ENCODE measurements at places on chromosomes 5 and 9.

- DNase-seq, result no peak
Measured at GRCh38 chr9:92520837-92521236, 15.0 kb downstream of the ECM2 start.

DNA sequence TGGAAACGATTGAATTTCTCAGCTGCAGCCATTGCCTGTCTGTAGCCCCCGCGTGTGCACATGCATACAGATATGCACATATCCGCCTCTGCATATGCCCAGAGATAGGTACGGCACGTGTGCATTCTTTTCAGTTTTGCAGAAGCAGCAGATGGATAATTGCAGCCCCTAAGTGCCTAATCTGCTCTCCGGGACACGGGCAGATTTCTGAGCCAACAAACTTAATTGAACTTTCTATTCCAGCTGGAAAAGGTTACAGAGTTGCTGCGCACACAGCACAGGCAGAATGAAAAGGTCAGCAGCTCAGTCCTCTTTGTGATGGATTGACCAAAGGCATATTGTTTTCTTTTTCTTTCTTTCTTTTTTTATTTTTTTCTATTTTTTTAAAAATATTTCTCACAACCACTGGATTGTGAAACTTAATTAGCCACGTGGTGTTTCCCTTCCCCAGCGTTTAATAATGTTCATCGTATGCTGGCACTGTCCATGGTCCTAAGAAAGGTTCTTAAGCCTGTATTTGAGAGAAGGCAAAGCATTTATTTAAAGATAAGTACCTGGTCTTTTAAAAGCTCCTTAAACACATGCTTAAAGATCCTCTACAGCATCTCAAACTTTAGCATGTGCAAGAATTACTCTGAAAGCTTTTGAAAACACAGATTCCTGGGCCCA is 270.2 kb upstream of the BRINP1 start:
- no peak for DNase-seq

- DNase-seq, result no peak
Measured at GRCh38 chr5:72394688-72395087, 74.5 kb downstream of the PTCD2 start.

DNA sequence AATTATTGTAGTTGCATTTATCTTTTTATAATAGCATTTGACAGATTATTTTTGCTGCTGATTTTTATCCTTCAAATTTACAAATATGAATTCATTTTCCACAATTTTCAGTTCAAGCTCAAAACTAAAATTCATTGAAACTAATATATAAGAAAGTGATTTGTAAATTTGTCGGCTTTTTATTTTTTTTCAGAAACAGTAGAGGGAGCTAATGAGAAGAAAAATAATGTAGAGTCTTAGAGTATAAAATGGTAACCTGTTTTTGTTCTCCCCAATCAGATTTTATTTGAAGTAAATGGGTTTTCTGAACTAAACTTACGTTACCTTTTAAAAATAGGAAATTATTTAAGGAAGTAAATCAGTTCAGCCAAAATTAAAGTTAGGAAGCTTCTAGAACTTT is 19.2 kb downstream of the PRRC1 start:
- DNase-seq, result no peak

GRCh38 chr5:139445325-139446170 is 6.2 kb upstream of the DNAJC18 start:
- no peak for DNase-seq

DNA sequence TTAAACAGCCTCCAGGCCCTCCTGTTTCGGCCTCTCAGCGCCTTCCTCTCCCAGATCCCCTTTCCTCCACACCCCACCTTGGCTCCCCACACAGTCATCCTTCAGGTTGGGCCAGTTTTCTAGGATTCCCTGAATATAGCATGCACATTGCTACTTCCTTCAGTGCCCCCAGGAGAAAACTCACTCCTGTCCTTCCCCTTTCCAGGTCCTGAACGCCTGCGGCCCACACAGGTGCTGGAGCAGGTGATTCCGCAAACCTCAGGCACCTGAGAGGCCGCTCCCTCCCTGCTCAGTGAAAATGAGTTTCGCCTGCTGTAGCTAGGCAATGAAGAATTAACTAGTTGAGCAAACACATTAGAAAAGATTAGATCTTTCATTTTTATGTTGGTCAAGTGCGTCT is 185.0 kb downstream of the MED10 start:
- DNase-seq, result no peak

DNA sequence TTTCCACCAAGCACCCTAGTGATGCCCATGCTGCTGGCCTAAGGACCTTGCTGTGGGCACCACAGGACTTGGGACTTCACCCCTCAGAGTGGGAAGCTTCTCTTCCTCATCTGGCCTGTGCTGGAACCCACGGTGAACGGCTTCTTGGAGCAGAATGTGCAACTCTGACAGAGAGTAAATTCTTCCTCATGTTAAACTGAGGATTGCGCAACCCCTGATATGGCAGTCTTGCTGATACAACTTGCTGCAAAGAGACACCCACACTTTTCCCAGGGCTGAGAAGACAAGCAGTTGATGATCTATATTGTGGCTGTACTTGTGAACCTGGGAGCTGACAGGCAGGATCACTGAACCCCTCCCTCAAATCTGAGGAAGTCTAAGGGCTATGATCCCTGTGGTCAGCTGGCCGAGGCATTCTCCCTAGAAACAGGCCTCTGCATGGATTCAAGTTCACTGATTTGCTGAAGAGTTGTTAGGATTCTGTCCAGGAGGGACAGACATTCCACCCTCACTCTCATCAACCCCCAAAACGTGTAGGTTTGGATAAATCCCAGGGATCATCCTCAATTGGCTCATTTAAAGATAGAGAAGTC is 307.2 kb downstream of the MTRR start:
- no peak for DNase-seq

- no peak for DNase-seq
Measured at GRCh38 chr9:127091526-127091925, 30.9 kb downstream of the ANGPTL2 start.

DNA sequence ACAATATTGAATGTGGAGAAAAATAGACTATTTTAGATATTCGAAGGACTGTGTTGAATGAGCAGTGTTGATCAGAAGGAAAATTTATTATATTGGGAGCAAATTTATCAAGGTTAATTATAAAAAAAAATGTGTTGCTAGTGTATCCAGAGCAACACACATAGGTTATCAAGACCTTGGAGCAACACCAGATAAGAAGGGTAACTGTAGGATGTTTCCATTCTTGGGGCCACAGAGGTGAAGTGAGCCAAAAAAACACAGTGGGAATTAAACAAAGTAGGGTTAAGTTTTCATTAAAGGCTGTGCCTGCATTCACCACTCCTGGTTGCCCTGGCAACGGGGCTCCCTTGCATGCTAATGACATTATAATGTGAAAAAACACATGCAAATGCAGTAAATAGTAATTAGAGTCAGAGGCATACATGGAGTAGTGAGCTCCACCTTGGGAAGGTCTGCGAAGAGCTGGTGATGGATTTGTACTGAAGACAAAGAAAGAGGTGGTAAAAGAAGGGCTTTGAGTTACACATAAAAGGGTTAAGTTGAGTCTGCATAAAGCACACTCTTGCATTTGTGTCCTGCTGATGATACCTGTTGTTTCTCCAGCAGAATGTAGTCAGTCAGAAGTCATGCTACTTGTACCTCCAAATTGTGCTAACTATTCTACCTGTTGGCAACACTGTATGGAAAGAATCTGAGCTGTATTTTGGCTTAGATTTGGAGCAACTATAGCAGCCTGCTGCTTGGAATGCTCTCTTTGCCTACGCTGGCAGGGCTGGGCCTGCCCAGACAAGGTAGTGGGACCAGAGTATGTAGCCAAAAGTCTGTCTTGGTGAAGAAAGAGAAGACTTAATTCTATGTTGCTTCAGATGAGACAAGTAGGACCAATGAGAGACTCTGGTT is 59.6 kb downstream of the ATG10 start:
- no peak for DNase-seq

GRCh38 chr5:30752015-30752414 is 441.5 kb upstream of the CDH6 start:
- no peak for DNase-seq

DNA sequence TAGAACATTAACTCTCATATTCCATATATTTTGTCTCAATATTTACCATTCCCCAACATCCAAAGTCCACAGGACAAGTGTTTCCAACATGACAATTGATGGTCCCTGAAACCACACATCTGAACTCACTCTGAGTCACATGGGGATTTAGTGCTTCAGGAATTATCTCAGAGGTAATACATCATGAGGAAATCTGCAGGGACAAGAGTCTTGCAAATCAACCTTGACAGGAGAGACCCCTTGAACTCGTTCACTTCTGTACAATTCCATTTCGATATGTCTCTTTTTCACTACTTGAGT is 119.7 kb upstream of the ABCA1 start:
- DNase-seq, result no peak

Data from activated CD4-positive, alpha-beta memory T cell treated with anti-CD3 and anti-CD28 coated beads for 36 hours (primary cell).